Glomerular endothelial cell (primary cell): ENCODE measurements at places on chromosomes 5 and 9. TPM values are rescaled to one million over a fixed set of nuclear protein-coding genes. Genes with fewer than 3 reads are reported as not detected.

- peak; percentile 10 for DNase-seq
Measured at GRCh38 chr5:115626445-115626823, 598 bp upstream of the TMED7 start.

The NUTM2G gene
- total RNA-seq, result not detected in 2 replicates

- DNase-seq, result no peak
Measured at GRCh38 chr9:20355022-20355421, 267.3 kb downstream of the MLLT3 start.

The CAVIN4 gene
- total RNA-seq, result 3.3 and 4.1 TPM in 2 replicates

- DNase-seq, result peak; percentile 73
Measured at GRCh38 chr5:67303356-67303755, 106.8 kb upstream of the CD180 start.

- DNase-seq, result no peak
Measured at GRCh38 chr5:103407402-103407801, 148.8 kb downstream of the MACIR start.

- no peak for DNase-seq
Measured at GRCh38 chr9:135476561-135477355, 2.8 kb upstream of the PPP1R26 start.

DNA sequence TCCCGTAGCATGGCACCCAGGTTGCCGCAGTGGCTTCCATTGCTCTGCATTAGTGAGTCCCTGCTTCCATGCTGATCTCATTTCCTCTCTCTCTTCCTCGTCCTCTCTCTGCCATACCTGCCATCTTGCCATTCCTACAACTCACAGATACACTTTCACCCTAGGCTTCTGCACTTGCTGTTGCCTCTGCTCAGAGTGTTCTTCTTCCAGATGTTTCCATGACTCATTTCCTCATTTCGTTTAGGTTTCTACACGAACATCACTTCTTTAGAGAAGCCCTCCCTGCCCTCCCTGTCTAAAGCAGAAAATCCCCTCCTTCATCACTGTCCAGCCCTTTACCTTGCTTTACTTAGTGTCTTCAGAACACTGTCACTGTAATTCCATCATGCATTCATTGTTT, 115.2 kb upstream of the WWC1 start:
- no peak for DNase-seq

- no peak for DNase-seq
Measured at GRCh38 chr5:133930061-133930812, 38.2 kb downstream of the C5orf15 start.

- no peak for DNase-seq
Measured at GRCh38 chr5:141489841-141490240, 960 bp downstream of the PCDHGC5 start.

GRCh38 chr9:87662808-87663528, 63.0 kb upstream of the CTSL start:
- DNase-seq, result peak; percentile 29
